NB4 (cell line): ENCODE measurements at places on chromosomes 3 and 15.

DNA sequence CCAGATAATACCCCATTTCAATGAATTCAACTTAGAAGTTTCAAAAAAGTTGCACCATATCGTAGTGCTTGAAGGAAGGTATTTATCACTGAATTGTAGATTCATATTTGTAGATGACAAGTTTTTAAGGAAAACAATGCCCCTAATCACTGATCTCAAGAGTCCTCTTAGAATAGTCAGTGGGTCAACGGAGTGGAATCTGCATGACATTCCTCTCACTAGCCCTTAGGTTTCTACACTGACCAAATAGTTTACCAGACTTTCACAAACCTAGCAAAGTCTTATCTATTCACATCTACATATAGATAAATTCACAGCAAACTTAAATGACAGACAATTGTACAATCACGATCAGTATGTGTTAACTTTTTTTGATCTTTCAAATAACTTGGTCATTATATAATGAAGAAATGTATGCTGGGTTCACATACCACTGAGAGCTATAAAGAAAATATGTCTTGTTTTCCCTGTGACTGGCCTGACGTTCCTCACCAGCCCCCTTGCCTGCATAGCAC, 35.7 kb upstream of the PHLDB2 start:
- no peak for DNase-seq

DNA sequence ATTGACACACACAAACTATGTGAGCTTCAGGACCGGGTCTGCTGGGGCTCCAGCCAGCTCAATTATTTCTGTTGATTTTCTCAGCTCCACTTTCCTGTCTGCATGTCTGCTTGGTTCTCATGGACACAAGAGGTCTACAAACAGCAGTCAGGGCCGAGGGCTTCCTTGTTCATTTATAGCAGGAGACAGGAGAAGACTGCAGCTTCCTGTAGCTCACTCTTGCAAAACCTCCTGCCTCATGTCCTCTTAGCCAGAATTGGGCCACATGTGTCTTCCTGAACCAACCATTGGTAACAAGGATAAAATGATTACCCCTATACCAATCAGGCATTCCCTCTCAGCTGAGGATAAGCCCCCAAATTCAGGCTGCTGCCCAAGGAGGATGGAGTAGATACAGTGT, 182.8 kb downstream of the TLE3 start:
- peak; percentile 88 for DNase-seq

- no peak for DNase-seq
Measured at GRCh38 chr3:123256256-123256655, 54.5 kb downstream of the SEC22A start.

DNA sequence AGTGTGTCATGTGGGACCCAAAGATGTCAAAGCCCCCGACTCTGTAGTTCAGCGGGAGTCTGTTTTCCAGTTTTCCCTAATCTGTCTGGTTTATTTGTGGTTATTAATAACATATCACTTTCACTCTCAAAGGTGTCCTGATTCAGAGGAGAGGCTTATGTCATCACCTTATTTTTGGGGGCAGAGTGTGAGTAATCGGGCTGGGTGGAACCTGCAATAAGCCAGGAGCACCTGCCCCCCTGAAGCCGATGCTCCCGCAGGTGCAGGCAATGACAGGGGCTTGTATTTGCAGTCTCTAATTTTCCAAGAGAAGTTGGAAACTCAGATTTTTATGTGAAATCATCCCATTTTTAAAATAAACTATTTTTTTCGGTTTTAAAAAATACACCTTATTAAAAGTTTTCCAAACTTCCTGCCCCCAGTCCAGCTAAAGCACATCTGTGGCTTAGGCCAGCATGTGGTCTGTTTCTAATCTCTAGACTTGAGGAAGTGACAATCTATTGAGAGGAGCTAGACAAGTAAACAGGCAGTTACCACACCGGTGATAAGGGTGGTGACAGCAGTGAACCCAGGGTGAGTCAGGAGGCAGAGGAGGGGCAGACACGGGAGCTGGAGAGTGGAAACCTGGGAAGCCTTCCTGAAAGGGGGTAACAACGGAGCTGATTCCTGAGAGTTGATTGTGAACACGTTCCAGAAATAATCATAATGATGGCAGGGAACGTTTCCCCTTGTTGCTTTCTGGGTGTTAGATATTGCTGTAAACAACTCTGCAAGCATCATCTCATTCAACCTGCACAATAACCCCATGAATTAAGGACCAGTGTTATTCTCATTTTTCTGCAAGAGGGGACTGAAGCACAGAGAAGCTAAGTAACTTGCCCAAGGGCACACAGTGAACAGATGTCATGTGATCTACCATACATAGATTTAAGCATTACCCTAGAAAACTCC, 37.2 kb downstream of the BHLHE40 start:
- peak; percentile 85 for DNase-seq

- no peak for DNase-seq
Measured at GRCh38 chr15:98580572-98580971, 67.8 kb upstream of the IGF1R start.

DNA sequence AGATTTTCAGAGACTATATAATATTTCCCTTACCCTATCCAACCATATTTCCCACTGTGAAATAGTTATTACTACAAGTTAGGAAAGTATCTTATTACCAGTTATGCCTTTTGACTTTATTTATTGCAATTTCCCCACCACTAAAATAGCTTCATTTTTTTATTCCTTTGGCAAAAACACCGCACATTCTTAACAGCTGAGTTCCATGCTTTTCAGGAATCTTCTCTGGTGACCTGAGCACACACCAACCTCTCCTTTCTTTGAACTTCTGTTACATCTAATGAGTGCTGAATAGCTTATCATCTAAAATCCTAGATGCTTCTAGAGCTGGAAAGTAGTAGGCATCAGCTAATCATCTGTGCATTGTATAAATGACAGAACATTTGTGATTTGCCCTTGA, 99.1 kb downstream of the UBE2E2 start:
- no peak for DNase-seq

- DNase-seq: no peak
Measured at GRCh38 chr3:30073622-30074021, 532.8 kb upstream of the TGFBR2 start.

- no peak for DNase-seq
Measured at GRCh38 chr15:98905963-98906711, 101.5 kb downstream of the PGPEP1L start.
